ENCODE measurements at places on chromosomes 12 and 14.

- DNase-seq, result no peak
Observed at GRCh38 chr12:52860102-52860823, 11.5 kb upstream of the KRT78 start.

GRCh38 chr12:24378548-24379407 lies 429.3 kb upstream of the SOX5 start:
- DNase-seq, result no peak

- DNase-seq, result no peak
Observed at GRCh38 chr14:69755784-69756183, 11.2 kb upstream of the SRSF5 start.

GRCh38 chr12:1189163-1189562 lies 198.1 kb downstream of the ERC1 start:
- no peak for DNase-seq

GRCh38 chr12:122848471-122849351 lies 13.5 kb downstream of the HIP1R start:
- no peak for DNase-seq

- no peak for DNase-seq
Observed at GRCh38 chr14:33386781-33387180, 448.1 kb downstream of the NPAS3 start.

Data from RCC 7860 (cell line).